ENCODE measurements at places on chromosomes 13 and 19. TPM values are rescaled to one million over a fixed set of nuclear protein-coding genes. Genes with fewer than 3 reads are reported as not detected.

AP2A1 gene
- 68.0 TPM for total RNA-seq

CYP2F1 gene
- not detected for total RNA-seq

KANK2 gene
- total RNA-seq: 3.0 TPM

CYP4F8 gene
- total RNA-seq: not detected

ADAMTSL5 gene
- total RNA-seq: 5.4 TPM

SPC24 gene
- total RNA-seq: 33.8 TPM

CEACAM8 gene
- total RNA-seq: not detected

DNA sequence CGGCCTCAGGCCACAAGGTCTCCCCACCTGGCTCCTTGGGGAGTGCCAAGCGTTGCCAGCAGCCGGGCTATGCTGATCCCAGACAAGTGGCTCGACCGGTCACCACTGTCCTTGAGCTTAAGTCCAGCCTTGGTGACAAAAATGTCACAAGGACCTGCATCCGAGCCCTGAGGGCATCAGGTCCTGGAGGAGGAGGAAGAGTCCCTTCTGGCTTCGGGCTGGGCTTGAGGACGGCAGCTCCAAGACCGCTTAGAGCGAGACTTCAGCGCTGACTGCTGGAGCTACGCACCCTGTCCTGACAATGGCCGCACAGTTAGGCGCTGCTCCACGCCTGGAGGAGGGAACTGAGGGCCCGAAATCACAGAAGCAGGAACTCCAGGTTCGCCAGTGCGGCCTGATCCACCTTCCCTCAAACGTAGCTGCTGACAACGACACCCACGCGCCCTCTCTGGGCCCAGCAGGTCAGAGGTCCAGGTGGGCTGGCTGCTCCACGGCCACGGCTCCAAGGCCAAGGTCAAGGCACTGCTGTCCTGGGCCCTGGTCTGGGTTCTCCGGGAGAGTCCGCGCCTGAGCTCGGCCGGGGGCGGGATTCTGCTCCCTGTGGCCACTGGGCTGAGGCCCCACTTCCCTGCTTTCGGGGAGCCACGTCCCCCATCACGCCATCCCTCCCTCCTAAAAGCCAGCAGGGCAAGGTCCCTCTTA is 7.0 kb downstream of the SBNO2 start:
- DNase-seq: no peak

GRCh38 chr13:38514575-38514974 is 164.9 kb downstream of the UFM1 start:
- no peak for DNase-seq

DNA sequence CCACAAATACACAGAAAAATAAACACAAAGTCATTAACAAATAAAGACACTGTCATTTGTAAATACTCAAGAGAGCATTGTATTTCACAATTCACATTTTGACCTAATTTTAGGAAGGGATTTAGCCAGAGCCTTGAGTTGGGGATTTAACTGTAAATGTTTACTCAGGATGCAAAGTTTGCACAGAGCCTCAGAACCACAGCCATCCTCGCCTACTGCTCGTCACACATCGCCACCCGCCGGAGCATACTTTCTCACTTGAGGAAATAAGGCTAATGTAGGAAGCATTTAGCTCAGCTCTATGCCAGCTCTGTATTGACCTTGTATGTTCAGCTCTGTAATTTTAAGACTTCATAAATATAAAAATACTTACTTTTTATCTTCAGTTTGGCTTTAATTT is 442.7 kb downstream of the OXGR1 start:
- DNase-seq: no peak

GRCh38 chr13:23651439-23651838 is 81.2 kb downstream of the TNFRSF19 start:
- no peak for DNase-seq

- peak; percentile 72 for DNase-seq
Measured at GRCh38 chr19:51531349-51532315, at the start of gene SIGLEC6. Gene SIGLEC6, minus strand, starts transcription at chr19:51531670. Its CDS starts 22 bp downstream, at chr19:51531648.

- DNase-seq: no peak
Measured at GRCh38 chr19:5635427-5635826, 12.5 kb downstream of the SAFB start.

DNA sequence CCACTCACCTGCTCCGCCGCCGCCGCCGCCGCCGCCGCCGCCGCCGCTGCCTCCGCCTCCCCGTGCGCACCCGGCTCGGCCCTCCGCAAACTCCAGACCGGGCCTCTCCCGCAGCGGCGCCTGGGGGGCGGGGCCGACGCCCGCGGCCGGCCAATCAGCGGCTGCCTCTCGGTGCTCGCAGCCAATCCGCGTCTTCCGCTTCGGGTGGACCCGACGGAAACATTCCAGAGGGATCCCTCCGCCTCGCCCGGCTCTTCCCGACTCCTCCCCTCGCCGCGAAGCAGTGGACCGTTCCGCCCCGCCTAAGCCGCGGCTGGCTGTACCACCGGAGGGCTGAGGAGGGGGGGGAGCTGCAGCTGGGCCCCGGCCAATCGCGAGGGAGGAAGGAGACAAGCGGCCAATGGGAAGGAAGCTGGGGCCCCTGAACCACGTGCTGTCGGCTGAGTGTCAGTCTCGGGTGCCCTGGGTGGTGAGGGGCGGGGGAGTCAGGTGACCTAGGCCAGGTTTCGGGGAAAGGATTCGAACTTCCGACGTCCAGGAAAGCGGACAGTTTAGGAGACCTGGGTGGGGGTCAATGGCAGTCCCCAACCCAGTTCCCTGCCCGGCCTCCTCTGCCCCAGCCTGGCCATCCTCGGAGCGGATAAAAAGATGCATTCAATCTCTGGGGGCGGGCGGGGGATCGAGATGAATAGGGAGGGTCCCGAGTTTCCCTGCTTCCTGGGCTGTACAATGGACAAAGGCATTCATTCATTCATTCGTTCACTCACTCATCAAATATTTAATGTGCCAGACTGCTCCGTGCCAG is at the start of gene GIPC1:
Gene GIPC1, minus strand, starts transcription at position 99 of the 805 bp plus-strand sequence. CDS start 13,151 bp downstream, outside the sequence.
- peak; percentile 97 for DNase-seq

GRCh38 chr13:42394361-42394708 is 122.4 kb downstream of the AKAP11 start:
- DNase-seq: no peak

DNA sequence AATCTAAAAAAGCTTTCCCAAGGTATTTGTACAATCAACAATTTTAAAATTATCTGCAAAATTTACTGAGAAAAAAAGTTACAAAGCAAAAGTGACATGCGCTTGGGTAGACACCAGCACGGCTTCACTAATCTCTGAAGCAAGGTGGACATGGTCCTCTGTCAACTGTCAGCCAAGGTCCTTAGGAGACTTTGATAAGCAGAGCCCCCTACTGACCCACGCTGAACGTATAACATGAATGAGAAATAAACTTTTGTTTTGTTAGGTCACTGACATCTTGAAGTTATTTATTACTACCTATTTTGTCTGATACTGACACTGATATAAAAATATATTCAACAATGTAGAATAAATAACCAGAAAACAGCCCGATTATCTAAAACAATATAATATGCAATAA is 100.7 kb upstream of the OBI1 start:
- DNase-seq: no peak

- no peak for DNase-seq
Measured at GRCh38 chr13:28585561-28585960, 73.4 kb upstream of the POMP start.

DNA sequence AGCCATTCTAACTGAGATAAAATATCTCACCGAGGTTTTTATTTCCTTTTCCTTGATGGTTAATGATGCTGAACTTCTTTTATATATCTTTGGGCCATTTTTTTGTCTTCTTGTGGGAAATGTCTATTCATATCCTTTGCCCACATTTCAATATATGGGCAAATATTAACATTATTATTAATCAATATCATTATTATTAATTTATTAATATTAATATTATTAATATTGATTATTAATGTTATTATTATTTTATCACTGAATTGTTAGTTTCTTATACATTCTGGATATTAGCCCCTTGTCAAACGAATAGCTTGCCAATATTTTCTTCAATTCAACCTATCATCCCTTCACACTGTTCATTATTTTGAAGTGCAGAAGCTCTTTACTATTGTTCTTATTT is 2203.6 kb downstream of the PCDH9 start:
- DNase-seq: no peak

- DNase-seq: peak; percentile 86
Measured at GRCh38 chr19:34217952-34218817, 36.2 kb upstream of the GARRE1 start.

DNA sequence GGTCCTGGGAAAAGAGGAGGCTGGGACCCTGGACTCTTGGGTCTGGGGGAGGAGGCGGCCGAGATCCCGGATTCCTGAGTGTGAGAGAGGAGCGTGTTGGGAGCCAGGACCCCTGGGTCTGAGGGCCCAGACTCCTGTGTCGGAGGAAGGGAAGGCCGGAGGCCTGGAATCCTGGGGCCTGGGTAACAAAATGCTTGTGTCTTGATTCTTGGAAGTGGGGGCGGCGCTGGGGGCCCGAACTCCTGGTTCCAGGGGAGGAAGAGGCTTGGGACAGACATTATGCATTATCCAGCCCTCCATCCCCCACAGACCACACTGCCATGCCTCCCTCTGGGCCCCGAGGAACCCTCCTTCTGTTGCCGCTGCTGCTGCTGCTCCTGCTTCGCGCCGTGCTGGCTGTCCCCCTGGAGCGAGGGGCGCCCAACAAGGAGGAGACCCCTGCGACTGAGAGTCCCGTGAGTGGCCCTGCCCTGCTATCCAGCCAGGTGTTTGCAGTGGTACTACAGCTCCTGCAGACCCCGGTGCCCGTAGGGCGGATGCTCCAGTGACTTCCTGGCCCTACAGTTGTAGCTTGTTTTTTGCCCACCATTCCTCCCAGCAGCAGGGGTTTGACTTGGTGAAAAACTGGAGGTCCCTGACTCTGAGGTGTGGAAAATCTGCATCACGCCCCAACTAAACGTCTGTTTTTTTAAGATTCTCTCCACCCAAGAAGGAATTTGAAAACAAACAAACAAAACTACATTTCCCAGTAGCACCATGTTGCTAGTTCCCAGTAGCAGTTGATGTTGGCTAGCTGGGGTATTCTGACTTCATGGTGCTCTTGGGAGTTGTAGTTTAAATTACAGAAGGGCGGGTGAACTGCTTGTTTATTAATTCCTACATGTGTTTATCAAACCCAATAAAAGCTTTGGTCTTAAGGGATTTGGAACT is 630 bp downstream of the NUCB1 start:
- peak; percentile 80 for DNase-seq

DNA sequence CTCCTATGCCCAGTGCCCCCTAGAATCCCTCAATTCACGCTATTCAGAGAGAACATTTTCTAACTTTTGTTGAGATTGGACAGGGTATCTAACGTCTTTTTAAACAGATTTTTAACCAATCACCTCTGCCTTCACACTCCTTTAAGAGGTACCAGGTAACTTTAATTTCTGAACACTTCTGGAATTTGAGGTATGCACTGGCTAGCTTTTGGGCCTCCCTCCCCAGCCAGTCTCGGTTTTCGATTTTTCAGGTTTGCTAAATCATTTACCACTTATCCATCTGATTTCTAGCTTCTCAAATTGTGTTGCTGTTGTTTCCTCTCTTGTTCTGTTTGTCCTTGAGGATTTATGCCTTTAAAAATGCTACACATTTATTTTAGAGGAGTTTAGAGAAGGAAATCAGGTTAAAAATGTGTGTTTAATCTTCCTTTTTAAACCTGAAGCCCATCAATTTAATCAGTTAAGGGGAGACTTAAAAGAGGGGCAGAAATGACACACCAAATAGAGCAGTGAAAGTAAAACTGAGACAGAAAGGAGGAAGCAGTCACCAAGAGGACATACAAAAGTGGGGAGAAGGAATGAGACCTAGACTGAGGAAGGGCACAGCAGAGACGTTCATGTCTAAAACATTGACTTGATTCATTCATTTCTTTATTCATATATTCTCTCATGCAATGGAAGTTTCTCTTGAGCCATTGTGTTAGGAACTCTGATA is 139.6 kb upstream of the HTR2A start:
- DNase-seq: no peak

- no peak for DNase-seq
Measured at GRCh38 chr19:58395220-58395978, at the start of gene RNF225. Gene RNF225, plus strand, starts transcription at chr19:58395656. Its CDS starts 434 bp downstream, at chr19:58396090.

DNA sequence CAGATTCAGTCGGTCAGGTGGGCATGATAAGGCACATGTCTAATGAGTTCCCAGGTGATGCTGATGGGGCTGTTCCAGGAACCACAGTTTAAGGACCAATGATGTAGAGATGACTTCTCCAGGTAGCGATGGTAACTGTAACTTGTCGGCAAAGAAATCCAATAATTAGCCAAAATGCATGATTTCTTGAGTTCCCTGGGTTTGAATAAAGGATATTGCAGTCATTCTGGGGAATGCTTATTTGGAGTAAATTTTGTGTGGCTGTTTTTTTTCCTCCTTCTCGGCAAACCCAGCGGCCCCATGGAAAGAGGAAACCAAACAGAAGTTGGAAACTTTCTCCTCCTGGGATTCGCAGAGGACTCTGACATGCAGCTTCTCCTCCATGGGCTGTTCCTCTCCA is at the start of gene OR7C2:
Gene OR7C2, plus strand, starts transcription at position 301 of the 400 bp plus-strand sequence. Its CDS starts 0 bp downstream, at position 301.
- DNase-seq: no peak

GRCh38 chr19:49906879-49907564 is 10.3 kb upstream of the IL4I1 start:
- DNase-seq: no peak

- peak; percentile 86 for DNase-seq
Measured at GRCh38 chr19:56105090-56105701, 15.9 kb downstream of the ZNF787 start.
